Stimulated activated CD8-positive, alpha-beta memory T cell treated with anti-CD3 and anti-CD28 coated beads, Interleukin-2, amount 100 ng/mL, for 48 hours (primary cell): ENCODE measurements at places on chromosomes 13 and 19.

DNA sequence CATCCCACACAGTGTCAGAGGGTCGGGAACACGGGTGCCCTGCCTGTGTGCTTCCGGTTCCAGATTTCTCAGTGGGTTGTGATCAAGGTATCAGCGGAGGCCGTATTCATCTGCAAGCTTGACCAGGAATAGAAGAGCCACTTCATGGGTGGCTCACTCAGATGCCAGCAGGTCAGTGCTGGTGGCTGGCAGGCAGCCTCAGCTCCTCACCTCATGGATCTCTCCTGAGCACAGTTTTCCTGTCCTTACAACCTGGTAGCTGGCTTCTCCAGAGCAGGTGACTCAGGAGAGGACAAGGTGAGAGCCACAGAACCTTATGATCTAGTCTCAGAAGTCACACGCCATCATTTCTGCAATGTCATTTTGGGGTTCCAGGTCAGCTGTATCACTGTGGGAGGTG, 44.8 kb upstream of the SPATA13 start:
- no peak for DNase-seq

DNA sequence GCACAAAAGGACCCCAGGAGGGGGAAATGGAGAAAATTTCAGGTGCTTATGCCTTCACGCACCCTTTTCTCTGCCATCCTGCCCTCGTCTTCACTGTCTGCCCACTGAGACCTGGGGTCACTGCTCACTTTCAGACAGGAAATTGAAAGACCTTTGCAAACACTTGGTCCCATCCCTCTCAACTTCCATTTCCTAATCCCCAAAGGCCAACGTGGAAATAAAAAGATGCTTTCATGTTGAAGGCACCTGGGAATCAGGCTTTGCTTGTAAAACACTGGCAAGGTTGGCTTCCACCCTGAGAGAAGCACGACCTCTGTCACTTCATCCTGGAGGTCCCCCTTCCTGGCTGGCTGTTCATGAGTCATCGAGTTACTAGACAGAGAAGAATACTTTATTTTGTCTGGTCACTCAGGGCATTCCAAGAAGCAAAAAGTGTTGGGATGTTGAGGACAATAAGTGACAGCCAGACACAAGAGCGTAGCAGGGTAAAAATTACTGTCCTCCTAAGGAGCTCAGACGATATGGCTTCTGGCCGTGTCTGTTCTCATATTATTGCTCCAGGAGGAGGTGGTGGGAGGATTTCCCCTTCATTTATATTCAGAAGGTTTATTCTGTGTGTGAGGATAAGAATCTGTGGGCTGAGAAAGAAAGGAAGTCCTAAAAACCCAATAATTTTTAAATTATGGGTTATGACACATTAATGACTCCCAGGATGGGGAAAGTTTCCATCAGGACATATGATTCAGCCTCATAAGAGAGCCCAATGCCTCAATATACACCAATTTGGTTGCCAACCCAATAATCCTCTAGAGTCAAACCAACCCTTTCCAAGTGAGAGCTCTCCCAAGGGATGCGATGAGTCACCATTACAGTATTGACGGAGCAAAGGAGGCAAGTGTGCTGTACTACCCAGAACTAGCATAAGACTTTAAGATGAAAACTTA, 409.0 kb downstream of the COG6 start:
- no peak for DNase-seq

DNA sequence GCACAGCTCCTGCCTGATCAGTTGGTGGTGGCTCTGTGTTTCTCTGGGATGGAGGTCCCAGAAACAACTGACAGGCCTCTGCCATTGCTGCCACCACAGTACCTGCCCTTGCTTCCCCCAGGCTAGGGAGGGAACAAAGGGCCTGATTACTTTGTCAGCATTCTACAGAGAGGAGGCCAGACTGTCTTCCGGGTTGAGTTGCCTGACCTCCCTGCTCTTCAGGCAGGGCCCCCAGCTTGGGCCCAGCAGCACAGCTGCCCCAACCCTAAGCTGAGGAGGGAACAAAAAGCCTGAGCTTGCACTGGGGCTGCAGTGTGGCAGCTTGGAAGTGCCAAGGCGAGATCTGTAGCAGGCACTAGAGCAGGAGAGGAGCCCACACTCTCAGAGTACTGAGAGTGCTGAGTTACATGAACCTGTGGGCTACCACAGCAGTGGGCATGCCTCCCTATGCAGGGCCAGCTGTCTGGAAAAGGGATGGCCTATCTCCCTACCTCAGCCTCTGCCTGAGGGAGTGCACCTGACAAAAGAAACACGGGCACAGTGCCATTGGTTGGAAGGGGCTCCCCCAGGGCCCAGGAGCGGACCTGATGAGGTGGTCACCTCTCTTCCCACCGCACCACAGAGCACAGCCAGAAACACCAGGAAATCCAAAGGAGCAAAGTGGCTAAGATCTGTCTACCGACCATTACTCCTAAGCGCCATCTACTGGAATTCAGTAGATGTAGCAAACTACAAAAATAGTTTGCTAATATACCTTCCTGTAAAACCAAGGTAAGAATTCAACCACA, 24.4 kb downstream of the SLC25A15 start:
- no peak for DNase-seq

DNA sequence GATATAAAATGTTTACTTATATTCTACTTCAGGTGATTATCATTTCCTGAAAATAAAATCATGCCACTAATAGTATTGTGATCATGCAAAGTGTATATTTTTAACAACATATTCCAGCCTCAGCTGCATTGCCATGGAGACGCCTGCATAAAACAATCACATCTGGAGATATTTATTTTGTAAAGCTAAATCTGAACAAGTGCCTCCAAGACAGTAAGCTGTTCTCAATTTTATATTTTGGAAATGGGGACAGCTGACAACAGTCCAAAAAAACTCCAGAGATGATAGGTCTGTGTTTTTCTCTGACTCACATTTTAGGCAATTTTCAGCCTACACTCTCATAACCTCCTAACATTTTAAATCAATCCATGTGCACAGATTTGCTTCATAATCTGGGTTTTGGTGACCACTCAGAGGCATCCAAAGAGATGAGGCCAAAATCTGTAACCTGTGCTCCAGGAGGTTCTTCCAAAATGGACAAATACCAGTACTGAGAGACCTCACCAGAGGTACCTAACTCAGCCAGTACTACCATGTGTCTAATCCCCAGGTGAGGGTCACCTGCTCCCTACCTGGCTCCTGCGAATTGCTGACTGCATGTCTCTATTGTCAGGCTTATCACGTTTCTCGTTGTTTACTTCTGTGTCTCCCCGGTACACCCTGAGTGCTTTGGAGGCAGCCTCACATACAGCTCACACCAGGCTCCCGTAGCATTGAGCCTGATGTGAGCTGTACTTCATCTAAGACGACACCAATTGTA, 62.7 kb downstream of the COL4A1 start:
- no peak for DNase-seq

- DNase-seq, result no peak
Observed at GRCh38 chr13:110690516-110690915, 15.4 kb downstream of the CARS2 start.

- DNase-seq, result no peak
Observed at GRCh38 chr19:18477042-18477779, 39.3 kb upstream of the ISYNA1 start.

DNA sequence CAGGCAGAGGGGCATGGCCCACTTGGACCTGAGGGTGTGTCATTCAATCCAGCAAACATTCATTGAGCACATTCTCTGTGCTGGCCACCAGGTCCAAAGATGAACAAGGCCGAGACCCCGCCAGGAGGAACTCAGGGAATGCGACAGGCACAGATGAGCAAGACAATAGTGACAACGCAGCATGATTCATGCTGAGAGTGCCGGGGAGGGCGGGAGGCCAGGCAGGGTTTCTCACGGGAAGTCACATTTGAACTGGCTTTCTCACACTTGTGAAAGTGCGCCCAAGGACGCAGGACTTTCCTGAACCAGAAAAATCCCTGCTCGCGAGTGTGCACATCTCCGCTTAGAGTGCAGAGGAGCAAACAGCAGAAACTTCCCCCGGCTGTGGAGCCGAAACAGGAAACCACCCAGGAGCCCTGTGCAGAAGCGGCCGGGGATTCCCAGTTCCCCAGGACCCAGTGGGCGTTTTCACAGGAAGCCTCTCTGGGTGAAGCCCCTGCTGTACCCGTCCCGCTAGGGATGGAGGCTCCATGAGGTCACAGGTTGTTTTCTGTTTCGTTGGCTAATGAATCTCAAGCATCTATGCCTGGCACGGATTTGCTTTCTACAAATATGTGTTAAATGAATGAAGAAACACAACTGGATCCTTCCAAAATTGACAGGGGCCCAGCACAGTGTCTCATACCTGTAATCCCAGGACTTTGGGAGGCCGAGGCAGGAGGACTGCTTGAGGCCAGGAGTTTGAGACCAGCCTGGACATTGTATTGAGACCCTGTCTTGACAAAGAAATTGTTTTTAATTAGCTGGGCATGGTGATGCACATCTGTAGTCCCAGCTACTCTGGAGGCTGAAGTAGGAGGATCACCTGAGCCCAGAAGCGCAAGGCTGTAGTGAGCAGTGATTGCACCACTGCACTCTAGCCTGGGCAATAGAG, 68.4 kb upstream of the TM9SF2 start:
- DNase-seq, result peak; percentile 88

GRCh38 chr19:37988758-37989635, 82.0 kb downstream of the SIPA1L3 start:
- DNase-seq, result no peak

GRCh38 chr19:48624067-48624594, 4.8 kb downstream of the SPHK2 start:
- DNase-seq, result peak; percentile 99

DNA sequence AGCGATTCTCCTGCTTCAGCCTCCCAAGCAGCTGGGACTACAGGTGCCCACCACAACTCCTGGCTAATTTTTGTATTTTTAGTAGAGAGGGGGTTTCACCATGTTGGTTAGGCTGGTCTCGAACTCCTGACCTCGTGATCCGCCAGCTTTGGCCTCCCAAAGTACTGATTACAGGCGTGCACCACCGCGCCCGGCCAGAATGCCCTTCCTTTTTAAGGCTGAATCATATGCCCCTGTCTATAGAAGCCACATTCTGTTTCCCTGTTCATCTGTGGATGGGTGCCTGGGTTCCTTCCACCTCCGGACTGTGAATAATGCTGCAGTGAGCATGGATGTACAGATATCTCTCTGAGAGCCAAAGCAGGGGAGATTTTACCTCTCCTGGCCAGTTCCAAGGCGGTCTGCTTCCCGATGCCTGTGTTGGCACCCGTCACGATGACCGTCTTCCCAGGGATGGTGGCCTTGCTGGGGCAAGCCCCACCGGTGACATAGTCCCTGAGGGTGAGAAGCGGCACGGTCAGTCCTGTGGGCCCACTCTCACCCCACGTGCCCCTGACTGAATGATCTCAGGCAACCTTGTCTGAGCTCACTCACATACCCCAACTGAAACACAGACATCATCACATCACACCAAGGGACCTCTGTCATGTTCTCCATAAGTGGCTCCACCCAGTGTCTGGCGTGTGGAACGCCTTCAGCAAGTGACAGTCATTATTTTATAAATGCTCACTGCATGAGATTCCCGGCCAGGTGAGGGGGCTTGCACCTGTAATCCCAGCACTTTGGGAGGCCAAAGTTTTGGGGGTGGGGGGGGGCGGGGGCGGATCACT, 4.0 kb downstream of the RDH13 start:
- no peak for DNase-seq

- no peak for DNase-seq
Observed at GRCh38 chr19:56153507-56153906, 12.4 kb downstream of the ZNF444 start.

DNA sequence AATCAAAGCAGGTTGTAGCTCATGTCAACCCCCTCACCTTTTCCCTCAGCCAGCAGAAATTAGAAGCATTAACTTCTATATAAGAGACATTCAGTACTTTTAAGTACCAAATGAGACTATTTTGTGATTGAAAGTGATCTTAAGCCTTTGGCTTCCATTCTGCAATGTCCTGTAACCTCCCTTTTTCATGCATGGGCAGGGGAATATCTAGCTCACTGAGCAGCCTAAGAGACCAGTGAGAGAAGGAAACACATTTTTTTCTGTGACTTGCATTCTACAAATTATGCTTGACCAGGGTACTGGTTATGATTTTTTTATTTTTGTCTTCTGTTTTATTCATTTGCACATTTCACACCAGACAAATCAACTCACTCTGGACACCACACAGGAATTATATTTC, 369.6 kb downstream of the KCTD12 start:
- no peak for DNase-seq

DNA sequence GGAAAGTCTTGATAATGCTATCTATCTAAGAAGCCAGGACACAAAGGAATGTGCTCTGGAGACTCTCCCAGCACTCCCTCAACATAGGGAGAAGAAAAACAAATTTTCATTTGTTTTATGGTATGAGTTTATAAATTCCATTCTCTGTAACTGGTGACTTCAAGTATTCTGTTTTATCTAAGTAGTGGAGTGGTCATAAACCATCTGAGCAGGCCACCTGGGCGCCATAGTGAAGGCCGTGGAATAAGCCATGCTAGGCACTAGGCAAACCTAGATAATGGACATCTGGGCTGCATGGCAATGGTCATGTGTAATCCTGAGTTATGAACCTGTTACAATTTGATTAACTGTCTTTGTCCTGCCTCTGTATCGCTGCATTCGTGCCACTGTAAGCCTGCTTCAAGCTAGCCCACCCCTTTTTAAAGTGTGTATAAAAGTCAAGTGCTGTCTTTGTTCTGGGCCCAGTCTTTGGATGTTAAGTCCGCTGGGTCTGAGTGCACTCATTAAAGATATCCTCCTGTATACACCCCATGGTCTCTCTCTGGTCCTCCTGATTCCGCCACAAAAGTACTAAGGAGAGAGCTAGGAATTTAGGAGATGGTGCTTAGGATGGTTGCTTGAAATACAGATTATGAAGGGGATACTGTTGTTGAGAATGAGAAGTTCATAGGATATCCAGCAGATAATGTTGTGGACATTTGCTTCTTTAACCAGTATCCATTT, 13.2 kb downstream of the GTF2F2 start:
- DNase-seq, result no peak

GRCh38 chr13:40624383-40624782, 42.1 kb downstream of the FOXO1 start:
- DNase-seq, result no peak
